ENCODE measurements at places on chromosomes 13 and 19. TPM values are rescaled to one million over a fixed set of nuclear protein-coding genes. Genes with fewer than 3 reads are reported as not detected.

DNA sequence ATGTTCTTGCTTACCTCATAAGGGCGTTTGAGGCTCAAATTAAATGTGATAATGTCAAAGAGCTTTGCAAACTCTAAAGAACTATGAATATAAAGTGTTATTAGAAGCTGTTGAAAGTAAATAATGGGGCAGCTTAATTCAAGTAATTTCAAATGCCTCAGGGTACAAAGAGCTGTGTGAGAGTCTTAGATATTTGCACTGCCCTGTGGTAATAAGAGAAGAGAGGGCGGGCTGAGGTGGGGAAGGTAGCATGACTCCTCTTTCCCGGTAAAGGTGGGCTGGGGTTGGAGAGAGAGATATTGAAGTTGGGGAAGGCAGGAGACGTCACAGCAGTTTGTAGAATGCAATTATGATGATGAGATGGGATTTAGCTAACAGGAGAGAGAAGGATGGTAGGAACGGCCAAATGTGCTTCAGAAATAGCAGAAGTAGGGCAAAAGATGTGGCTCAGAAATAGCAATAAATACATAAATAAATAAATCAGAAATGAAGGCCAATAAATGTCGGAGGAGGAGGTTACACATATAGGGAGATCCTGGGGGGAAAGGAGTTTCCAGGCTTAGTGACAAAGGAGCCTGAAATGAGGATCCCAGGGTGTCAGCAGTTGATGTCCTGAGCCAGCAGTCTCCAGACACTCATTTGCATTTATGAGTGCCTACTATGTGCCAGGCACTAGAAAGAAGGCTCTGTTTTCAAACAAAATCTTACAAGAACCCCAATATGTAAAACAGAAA lies 35.7 kb upstream of the RCBTB2 start:
- DNase-seq, result no peak

- DNase-seq, result no peak
These were observed 6.3 kb upstream of the PNPLA6 start for GRCh38 chr19:7529246-7529600.

- no peak for DNase-seq
These were observed at the start of gene DACH1 for GRCh38 chr13:71867131-71867814. TSS of gene DACH1 (minus strand) at chr13:71867204.

- DNase-seq, result no peak
These were observed 356.1 kb upstream of the SLITRK1 start for GRCh38 chr13:84238381-84238780.

Gene PCDH9
- 34.6 TPM for total RNA-seq

DNA sequence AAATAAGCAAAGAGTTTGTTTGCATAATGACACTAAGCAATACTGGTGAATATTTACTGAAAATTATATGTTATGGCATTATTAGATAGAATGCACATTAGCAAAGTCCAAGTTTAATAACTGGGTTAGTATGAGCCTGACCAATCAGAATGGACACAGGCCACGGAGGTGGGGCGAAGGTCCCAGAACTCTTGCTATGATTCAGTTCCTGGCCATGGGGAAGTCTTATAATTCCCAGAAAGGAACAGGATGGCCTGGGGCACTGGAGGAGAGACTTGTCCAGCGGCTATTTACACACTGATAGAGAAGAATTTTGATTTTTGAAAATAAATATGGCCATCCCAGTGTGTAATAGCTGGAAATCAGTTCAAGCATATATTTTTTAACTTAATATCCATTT lies 372.0 kb downstream of the EFNB2 start:
- DNase-seq, result no peak

GRCh38 chr13:72199640-72200039 lies 332.6 kb upstream of the DACH1 start:
- no peak for DNase-seq

DNA sequence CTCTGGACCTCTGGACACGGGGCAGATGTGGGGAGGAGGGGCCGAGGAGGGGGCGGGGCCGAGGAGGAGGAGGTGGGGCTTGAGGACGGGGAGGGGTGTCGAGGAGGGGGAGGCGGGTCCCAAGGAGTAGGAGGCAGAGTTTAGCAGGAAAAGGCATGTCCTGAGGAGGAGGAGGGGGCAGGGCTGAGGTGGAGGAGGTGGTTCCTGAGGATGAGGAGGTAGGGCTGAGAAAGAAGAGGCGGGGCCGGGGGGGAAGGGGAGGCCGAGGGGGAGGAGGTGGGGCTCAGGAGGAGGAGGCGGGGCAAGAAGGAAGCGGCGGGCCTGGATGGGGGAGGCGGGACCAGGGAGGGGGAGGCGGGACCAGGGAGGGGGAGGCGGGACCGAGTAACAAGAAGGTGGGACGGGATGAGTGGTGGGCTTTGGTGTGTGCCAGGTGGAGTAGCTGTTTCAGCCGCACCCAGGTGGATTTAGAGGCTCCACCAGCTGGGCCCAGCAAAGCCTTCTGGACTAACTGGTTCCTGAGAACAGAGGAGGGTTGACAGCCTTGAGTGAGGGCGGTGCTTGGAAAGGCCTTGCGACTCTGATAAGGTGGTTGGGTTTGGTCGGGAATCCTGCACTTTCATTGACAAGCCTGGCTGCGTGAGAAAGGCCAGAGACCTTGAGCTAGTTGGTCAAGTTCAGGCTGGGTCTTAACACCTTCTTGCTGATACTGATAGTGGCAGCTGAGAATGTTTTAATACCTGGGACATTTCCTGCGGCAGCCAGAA lies 7.7 kb downstream of the TECR start:
- no peak for DNase-seq

Gene JUND
- total RNA-seq, result 241 TPM

Gene DNAJB1
- total RNA-seq, result 80.0 TPM

DNA sequence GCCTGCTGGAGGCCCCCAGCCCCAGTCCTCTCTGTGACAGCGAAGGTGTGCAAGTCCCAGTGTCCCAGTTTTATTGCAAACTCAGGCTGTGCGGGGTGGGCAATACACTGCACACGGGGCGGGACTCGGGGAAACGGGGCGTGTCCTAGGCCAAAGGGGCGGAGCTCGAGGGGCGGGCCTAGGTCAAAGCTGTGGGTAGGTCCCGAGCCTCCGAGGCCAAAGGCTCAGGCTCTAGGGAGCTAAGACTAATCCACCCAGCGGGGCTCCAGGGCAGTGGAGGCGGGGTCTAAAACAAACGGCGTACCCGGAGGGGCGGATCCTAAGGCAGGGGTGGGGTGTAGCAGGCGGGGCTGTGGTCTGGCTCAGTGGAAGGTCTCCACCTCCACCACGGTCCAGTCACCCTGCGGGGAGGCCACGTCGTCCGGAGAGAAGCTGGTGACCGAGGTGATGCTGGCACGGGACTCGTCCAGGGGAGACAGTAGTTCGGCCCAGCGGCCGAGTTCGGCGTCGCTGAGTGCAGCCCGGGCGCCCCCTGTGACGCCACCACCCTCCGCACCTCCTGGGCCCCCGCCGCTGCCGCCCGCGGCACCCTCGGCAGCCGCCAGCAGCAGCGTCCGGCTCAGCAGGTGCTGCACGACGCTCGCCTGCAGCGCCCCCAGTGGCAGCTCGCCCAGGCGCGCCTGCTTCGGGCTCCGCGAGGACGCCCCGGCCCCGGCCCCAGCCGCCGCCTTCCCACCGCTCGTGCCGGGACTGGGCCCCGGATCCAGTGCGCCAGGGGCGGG lies 5.3 kb downstream of the PRR36 start:
- peak; percentile 93 for DNase-seq

DNA sequence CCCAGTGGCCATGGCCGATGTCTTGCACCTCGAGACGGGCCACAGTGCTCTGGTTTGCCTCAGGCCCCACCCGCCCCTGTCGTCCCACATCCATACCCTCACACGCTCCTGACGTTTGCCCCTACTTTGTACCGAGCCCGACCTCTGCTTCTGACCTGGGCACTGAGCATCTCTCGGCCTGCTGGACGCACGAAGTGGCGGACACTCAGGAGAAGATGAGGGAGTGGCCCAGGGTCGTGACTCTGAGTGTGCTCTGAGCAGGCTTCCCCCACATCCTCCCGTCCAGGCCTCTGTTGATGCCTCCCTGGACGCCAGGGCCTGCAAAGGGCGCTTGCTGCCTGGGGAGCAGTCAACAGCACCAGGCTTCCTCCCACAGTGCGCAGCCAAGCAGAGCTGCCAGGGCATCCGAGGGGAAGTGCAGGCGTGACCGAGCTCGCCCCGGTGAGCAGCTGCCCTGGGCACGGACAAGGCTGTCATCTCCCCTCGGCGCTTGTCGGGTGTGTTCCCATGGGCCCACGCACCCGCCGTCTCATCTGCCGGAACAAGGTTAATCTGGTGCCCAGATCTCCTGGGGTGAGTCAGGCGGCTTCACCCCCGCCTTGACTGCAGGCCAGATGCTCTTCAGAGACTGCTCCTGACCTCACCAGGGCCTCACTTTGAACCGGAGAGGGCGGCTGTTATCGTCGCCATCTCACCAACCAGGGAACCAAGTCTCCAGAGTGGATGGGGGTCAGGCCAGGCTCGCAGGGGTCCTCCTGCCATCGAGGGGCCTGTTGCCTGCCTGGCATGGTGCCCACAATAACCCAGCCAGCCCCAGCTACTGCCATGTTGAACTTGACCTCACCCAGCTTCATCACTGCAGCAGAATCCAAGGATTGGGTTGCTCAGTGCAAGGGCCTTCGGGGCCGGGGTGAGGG lies 27.2 kb downstream of the COMP start:
- DNase-seq, result no peak

Gene SOX1
- total RNA-seq, result not detected

Measured in osteocyte (in vitro differentiated cells).